ENCODE measurements at places on chromosomes 1 and 21.

DNA sequence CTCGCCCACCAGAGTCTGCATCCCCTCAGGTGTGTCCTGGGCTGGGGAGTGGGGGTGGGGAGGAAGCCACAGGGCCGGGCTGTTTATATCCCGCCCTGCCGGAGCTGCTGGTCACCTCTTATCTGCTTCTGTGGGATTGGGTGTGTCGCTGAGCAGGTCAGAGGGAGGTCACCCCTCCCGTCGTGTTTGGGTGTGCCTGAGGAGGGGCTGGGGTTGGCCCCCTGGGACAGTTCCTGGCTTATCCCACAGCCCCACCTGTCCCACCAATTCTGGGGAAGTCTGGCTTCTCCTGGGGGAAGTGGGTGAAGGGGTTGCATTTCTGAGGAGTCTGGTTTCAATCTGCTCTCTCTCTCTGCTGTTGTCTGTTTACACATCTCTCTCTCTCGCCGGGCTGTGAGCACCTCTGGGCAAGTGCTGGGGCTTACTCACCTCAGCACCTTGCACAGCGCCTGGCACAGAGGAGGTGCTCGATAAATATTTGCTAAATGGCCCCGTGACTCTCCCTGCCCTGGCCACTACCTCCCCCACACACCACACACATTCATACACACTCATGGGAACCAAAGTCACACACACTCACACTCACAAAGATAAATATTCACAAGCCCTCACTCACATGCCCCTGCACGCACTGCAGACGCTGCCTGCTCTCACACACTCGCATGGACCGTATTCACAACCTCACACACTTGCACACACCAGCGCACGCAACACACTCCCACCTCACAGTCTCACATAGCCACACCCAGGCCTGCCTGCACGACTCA, 8.3 kb downstream of the ELF3 start:
- peaks cover 20% of the 10 kb centered on the region for H3K4me1 ChIP-seq
- H3K36me3 ChIP-seq, result peaks cover 34% of the 10 kb centered on the region
- no peak overlapping the region for H3K4me3 ChIP-seq
- H3K27ac ChIP-seq, result peak overlapping the region; percentile 92

DNA sequence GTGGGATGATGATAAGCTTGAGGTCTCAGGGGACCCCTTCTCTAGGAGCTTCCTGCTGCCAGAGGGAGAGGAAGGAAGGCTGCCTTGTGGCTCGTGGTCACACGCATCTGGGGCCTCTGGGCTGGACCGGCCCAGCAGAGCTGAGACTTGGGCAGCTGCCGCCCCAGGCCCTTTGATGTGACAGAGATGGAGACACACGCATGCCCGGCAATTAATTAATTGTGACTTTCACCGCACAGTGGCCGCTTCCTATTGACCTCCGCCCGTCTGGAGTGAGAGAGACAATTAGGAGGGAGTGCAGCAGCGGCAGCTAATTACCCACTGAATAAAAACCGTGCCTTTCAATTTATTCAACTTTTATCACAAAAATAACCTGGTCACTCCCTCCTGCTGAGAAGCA, 16.6 kb upstream of the C1QA start:
- H3K4me3 ChIP-seq, result no peak overlapping the region
- no peak overlapping the region for H3K27ac ChIP-seq
- no peaks in the 10 kb centered on the region for H3K36me3 ChIP-seq
- DNase-seq, result no peak
- H3K4me1 ChIP-seq, result no peaks in the 10 kb centered on the region
- H3K27me3 ChIP-seq, result peaks cover 100% of the 10 kb centered on the region

- no peak overlapping the region for H3K27ac ChIP-seq
- no peaks in the 10 kb centered on the region for H3K36me3 ChIP-seq
- H3K4me3 ChIP-seq, result no peak overlapping the region
- H3K4me1 ChIP-seq, result no peaks in the 10 kb centered on the region
Observed at GRCh38 chr1:219917281-219917680, 11.1 kb downstream of the SLC30A10 start.

DNA sequence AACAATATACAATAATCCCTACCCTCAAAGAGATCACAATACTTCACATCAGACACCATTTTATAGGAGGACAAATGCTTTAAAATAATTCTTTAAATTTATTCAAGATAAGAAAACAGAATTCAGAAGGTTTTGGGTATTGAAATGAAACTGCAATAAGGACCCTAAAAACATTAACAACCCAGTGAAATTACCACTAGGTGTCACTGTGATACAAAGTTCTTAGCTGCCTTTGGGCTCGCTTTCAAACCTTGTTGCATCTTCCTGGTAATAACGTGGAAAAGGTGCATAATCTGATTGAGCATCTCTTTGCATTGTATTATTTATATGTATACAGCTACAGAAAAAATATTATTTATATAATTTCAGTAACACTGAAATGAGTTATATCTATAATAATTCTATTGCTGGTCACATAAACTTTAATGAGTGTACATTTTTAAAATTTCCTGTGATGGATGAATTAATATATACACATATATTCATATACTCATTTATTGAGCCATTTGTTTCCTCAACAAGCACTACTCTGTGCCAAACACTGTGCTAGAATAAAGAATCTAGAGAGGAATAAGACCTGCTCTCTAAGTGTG, 185.2 kb downstream of the FAF1 start:
- DNase-seq, result no peak
- no peaks in the 10 kb centered on the region for H3K4me1 ChIP-seq
- H3K27me3 ChIP-seq, result no peaks in the 10 kb centered on the region
- no peak overlapping the region for H3K4me3 ChIP-seq

- H3K27ac ChIP-seq, result no peak overlapping the region
- no peaks in the 10 kb centered on the region for H3K27me3 ChIP-seq
- DNase-seq, result no peak
- no peaks in the 10 kb centered on the region for H3K36me3 ChIP-seq
- no peak overlapping the region for H3K4me3 ChIP-seq
Observed at GRCh38 chr21:26412885-26413284, 160.2 kb downstream of the CYYR1 start.

GRCh38 chr1:181391301-181391900, 91.9 kb upstream of the CACNA1E start:
- H3K4me1 ChIP-seq, result no peaks in the 10 kb centered on the region
- no peak overlapping the region for H3K27ac ChIP-seq
- no peaks in the 10 kb centered on the region for H3K36me3 ChIP-seq

DNA sequence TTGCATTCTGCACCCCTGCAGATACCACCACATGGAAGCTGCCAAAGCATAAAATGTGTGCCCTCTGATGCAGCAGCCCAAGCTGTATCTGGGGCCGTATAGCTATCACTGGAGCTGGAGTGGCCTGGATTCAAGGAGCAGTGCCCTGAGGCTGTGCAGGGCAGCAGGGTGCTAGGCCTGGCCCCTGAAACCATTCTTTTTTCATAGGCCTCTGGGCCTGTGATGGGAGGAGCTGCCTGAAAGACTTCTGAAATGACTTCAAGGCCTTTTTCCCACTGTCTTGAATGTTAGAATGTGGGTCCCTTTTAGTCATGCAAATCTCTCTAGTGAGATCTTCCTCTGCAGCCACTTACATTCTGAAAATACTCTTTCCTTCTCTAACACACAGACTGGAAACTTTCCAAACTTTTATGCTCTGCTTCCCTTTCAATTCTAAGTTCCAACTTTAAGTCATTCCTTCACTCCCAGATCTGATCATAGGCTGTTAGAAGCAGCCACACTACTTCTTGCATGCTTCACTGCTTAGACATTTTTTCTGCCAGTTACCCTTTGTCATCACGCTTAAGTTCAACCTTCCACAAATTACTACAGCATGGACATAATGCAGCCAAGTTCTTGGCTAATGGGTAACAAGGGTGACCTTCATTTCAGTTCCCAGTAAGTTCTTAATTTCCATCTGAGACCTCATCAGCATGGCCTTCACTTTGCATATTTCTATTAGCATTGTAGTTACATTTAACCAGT, 42.4 kb downstream of the DRAM2 start:
- no peak overlapping the region for H3K4me3 ChIP-seq
- DNase-seq, result no peak
- no peak overlapping the region for H3K27ac ChIP-seq

DNA sequence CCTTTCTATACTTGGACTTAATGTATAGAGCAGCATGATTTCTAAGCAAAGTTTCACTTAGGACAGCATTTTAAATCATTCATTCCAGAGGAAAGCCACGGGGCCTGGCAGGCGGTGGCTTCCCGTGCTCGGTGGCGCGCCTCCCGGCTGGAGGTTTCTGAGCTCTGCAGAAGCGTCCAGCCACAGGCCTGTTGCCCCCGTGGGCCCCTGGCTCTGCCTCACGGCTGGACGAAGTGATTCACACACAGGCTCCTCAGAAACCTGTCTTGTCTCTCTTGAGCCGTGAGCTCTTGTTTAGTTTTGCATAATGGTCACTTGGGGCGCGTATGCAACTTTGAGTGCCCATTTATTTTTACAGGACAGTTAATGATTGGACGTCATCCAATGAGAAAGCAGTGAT, 22.1 kb upstream of the DIP2A start:
- peaks cover 14% of the 10 kb centered on the region for H3K36me3 ChIP-seq
- DNase-seq, result no peak
- no peaks in the 10 kb centered on the region for H3K4me1 ChIP-seq
- no peak overlapping the region for H3K4me3 ChIP-seq
- no peak overlapping the region for H3K27ac ChIP-seq

DNA sequence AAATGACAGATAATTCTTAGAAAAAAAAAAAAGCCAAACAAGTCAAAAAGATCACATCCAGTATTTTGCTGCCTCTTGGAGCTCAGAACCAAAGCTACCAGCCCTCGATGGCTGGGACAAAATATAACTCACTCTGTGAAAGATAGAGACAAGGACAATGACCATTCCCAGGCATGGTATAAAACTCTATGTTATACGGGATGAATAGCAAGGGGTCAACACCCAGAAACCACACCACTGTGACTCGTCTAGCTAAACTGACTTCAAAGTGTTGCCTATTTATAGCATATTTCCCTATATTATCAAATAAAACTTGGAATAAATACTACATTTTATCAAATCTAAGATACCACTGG, 10.1 kb downstream of the TMEM63A start:
- H3K27me3 ChIP-seq, result no peaks in the 10 kb centered on the region
- H3K36me3 ChIP-seq, result peaks cover 13% of the 10 kb centered on the region
- H3K27ac ChIP-seq, result no peak overlapping the region
- no peak overlapping the region for H3K4me3 ChIP-seq
- DNase-seq, result no peak
- H3K4me1 ChIP-seq, result peaks cover under 1% of the 10 kb centered on the region

- peaks cover 48% of the 10 kb centered on the region for H3K4me1 ChIP-seq
- H3K27me3 ChIP-seq, result no peaks in the 10 kb centered on the region
- no peak overlapping the region for H3K4me3 ChIP-seq
Observed at GRCh38 chr1:201408176-201408833, 9.2 kb upstream of the LAD1 start.

- no peak overlapping the region for H3K4me3 ChIP-seq
- H3K4me1 ChIP-seq, result peaks cover 9% of the 10 kb centered on the region
- DNase-seq, result no peak
- H3K27me3 ChIP-seq, result no peaks in the 10 kb centered on the region
Observed at GRCh38 chr1:166910396-166910994, 34.4 kb upstream of the TADA1 start.

DNA sequence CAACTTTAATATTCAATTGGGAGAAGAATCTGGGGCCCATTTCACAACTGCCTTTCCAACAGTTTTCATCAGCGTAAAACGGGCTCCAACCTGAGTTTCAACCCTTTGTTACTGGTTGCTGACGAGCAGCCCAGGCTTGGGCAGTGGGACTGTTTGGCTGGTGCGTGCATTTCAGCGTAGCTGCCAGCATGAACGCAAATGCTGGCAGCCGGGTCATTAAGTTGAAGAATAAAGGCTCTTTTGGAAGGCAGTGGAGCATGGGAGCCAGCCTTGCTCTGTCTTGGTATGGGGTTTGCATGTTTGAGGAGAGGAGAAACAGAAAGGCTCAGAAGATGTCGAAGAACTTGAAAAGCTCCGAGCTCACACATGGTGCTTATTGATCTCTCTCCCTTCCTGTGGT, 40.7 kb downstream of the WDR3 start:
- H3K36me3 ChIP-seq, result no peaks in the 10 kb centered on the region
- no peak for DNase-seq
- H3K27me3 ChIP-seq, result no peaks in the 10 kb centered on the region
- no peak overlapping the region for H3K27ac ChIP-seq
- no peaks in the 10 kb centered on the region for H3K4me1 ChIP-seq

DNA sequence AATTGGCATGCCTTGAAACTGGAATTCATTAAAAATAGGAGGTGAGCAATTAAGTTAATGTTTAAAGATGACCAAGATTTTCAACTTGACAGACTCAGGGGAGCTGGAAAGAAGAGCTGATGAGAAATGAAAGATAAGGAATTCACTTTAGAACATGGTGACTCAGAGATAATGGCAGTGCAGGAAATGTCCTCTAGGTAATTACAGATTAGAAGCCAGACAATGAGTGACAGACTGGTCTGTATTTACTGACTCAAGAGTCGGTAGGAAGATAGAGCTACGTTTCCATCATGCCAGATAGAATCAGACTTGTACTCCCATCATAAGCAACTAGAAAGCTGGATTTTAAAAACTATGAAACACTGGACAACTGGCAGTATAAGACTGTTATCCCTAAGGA, 151.6 kb downstream of the AJAP1 start:
- H3K27ac ChIP-seq, result no peak overlapping the region
- DNase-seq, result no peak
- H3K36me3 ChIP-seq, result no peaks in the 10 kb centered on the region
- no peak overlapping the region for H3K4me3 ChIP-seq

DNA sequence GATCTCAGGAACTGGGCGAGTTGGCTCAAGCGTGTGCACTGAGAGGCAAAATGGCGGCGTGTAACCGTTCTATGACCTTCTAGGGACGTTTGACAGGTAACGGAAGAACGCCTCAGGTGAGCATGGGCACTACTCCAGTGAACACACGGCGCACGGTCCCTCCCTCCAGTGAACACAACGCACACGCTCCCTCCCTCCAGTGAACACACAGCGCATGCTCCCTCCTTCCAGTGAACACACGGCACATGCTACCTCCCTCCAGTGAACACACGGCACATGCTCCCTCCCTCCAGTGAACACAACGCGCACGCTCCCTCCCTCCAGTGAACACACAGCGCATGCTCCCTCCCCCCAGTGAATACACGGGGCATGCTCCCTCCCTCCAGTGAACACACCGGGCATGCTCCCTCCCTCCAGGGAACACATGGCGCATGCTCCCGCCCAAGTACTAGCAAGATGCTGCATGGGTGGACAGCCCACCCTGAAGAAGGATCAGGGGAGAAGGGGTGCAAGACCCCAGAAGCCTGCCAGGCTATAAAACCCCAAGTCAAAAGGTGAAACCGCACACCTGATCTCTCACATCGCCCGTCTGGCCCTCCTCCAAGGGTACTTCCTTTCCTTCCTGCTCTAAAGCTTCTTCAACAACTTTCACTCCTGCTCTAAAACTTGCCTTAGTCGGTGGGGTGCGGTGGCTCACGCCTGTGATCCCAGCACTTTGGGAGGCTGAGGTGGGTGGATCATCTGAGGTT, 3.5 kb downstream of the C1orf159 start:
- no peaks in the 10 kb centered on the region for H3K36me3 ChIP-seq
- H3K4me3 ChIP-seq, result no peak overlapping the region
- DNase-seq, result no peak
- H3K27me3 ChIP-seq, result no peaks in the 10 kb centered on the region
- peaks cover 30% of the 10 kb centered on the region for H3K4me1 ChIP-seq

GRCh38 chr1:218346391-218347204, 1.5 kb downstream of the TGFB2 start:
- H3K27ac ChIP-seq, result peak overlapping the region; percentile 86
- no peaks in the 10 kb centered on the region for H3K27me3 ChIP-seq
- peak overlapping the region; percentile 69 for H3K4me3 ChIP-seq

GRCh38 chr1:206581571-206581981, 30.7 kb downstream of the EIF2D start:
- DNase-seq, result no peak
- peaks cover 34% of the 10 kb centered on the region for H3K4me1 ChIP-seq
